Activated naive CD4-positive, alpha-beta T cell treated with Interleukin-2 at 50 U/mL for 16 hours (primary cell): ENCODE measurements at places on chromosomes 11 and 22.

GRCh38 chr11:65945941-65946558 is 770 bp downstream of the TSGA10IP start:
- no peak for DNase-seq

GRCh38 chr11:84836371-84836770 is 790.8 kb downstream of the DLG2 start:
- no peak for DNase-seq

GRCh38 chr22:35952576-35952975 is 76.0 kb downstream of the RBFOX2 start:
- DNase-seq = no peak

DNA sequence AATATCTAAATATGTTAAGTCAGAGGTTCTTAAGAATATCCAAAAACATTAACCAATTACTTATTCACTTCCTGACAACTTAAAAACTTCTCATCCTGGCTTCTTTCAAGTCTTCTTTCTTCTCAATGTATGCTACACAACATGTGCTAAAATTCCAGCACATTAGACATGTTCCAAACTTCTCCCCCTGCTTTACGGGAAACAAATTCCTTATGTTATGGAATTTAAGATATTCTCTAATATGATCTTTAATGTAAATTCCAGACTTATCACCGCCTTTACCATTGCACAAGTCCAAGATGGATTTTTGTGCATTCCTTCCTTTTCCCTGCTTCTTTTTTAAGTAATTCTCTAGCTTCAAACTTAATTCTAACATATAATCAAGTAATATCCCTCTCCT is 964.5 kb upstream of the CHORDC1 start:
- no peak for DNase-seq
